ENCODE measurements at places on chromosomes 16 and 17. TPM values are rescaled to one million over a fixed set of nuclear protein-coding genes. Genes with fewer than 3 reads are reported as not detected.
A peak's percentile ranks its signal among the peaks of the same experiment; 100 is the strongest.

GRCh38 chr17:4947411-4948165, 742 bp downstream of the PFN1 start:
- DNase-seq: peak; percentile 50

The BMERB1 gene
- polyA plus RNA-seq: 9.4 TPM

The TNS4 gene
- polyA plus RNA-seq: 120 TPM

The ALOX12B gene
- polyA plus RNA-seq: 0.22 TPM

The CDRT4 gene
- 0.45 TPM for polyA plus RNA-seq

Data from mammary epithelial cell (primary cell).